ENCODE measurements at places on chromosomes 3 and 15. TPM values are rescaled to one million over a fixed set of nuclear protein-coding genes. Genes with fewer than 3 reads are reported as not detected.

BBS4 gene
- 27.0 TPM for total RNA-seq

GRCh38 chr3:171508676-171509075 lies 48.5 kb upstream of the TNIK start:
- no peak for DNase-seq
- no peaks in the 10 kb centered on the region for H3K27me3 ChIP-seq
- H3K27ac ChIP-seq: no peak overlapping the region

DNA sequence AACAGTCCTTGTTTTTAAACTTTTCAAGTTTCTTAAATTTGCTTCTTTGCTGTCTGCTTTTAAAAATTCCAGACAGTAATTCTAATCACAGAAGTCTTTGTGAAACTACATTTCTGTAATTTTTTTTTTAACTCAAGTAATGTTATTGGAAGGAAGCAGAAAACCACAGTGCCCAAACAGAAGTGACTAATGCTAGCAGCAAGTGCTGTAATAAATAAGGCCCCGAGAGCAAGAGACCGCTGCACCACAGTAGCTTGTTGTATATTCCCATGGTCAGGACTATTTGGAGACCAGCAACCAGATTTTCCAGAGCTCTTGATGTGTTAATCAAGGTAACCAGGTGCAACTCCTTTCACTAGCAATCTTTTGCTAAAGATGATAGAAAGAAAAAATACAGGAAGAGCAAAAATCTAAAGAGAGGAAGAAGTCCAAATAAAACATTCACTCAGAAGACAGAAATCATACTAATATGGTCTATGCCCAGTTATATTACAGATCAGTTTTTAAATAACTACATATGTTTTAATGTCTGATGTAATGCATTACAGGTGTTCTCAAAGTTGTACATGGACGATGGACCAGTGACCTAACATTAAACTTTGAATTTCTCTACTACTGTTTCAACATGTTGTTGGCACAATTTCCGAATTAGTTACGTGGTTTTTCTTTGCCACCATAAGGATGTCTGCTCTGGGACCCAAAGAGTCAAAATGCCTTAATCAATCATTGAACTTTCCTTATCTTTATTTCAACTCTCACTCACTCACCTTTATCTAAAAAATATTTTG lies 36.4 kb downstream of the WWTR1 start:
- no peak for DNase-seq
- no peaks in the 10 kb centered on the region for H3K36me3 ChIP-seq
- no peak overlapping the region for H3K27ac ChIP-seq
- H3K4me3 ChIP-seq: no peak overlapping the region
- no peaks in the 10 kb centered on the region for H3K4me1 ChIP-seq
- peaks cover 21% of the 10 kb centered on the region for H3K27me3 ChIP-seq

GRCh38 chr3:97360804-97361203 lies 403.8 kb upstream of the ARL6 start:
- H3K4me3 ChIP-seq: no peak overlapping the region
- H3K27ac ChIP-seq: no peak overlapping the region
- no peaks in the 10 kb centered on the region for H3K4me1 ChIP-seq
- H3K36me3 ChIP-seq: no peaks in the 10 kb centered on the region
- DNase-seq: no peak
- no peaks in the 10 kb centered on the region for H3K27me3 ChIP-seq
